ENCODE measurements at places on chromosomes 2 and 18.

DNA sequence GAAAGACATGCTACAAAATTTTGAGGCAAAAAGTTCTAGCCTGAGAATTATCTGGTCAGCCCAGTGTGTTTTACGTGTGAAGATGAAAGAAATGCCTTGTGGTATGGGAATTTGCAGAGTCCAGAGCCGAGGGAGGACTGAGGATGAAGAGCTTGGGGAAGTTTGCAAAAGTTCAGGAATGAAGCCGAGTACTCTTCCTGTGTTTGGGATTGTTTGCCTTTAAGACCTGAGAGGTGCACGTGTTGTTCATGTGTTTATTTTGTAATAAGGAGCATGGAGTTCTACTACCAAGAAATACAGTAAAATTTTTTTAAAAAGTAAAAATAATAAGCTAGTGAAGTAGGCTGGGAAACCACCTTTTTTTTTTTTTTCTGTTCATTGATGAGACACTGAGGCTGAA lies 14.8 kb downstream of the SETBP1 start:
- no peak for DNase-seq

GRCh38 chr2:41912776-41913175 lies 135.0 kb upstream of the PKDCC start:
- no peak for DNase-seq

DNA sequence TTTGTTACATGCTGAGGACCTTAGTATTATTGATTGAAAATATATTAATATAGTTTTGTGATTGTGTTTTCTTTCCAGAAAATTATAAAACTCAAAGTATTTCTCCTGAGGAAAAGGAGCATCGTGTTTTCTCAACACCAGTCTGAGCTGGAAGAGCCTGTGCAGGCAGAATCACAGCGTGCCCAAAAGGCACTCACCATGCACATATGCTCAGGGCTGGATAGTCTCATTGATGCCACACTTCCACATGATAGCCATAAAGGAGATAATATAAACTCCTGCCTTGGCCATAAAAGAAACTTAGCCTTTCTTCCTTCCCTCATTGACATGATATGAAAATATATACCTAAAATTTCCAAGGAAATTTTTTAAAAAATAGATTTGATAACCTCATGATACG lies 4.0 kb downstream of the PDE1A start:
- DNase-seq, result no peak

DNA sequence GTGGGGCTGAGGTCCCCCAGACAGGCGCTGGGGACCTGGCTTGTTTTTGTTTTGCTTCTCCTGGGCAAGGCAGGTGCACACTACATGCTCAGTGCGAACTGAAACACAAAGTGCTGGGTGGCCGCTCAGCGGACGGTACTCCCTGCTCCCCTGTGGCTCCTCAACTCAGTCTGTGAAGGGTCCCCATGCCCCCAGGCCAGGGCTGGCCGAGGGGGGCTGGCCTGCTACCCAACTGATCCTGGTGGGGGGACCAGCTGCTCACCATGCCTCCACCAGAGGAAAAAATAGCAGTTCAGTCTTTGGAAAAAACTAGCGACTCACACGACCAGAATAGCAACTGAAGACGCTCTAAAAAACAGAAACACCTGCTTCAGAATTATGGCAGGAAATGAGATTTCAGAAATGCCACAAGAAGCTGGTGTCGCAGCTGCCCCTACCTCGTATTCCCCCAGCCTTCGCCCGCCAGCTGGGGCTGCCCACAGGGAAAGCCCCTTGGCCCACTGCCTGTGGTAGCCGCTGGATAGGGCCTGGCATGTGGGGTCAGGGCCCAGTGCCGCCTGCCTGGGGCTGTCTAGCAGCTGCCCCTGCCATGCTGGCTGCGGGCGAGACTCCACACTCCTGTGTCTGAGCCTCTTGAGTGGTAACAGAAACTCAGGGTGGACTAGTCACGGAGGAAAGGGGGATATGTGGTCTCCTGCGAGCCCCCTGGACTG lies 43.7 kb downstream of the MEX3C start:
- DNase-seq, result peak; percentile 39

DNA sequence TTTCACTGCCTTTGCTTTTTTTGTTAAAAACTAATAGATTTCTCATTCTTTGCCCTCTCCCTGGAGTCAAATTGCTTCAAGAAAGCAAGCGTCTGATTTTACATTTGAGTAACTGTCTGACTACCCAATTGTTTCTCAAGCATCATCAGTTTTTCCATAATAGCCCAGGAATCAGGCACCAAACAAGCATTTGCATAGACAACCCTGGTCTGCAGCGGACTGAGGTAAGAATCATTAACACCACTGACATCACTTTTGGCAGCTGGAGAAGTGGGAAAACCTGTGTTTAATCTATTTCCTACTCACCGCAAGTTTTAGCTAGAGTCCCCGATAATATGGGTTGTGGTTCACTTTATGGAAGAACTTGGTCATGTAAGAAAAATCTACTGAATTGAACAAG lies 55.7 kb downstream of the IRS1 start:
- no peak for DNase-seq

DNA sequence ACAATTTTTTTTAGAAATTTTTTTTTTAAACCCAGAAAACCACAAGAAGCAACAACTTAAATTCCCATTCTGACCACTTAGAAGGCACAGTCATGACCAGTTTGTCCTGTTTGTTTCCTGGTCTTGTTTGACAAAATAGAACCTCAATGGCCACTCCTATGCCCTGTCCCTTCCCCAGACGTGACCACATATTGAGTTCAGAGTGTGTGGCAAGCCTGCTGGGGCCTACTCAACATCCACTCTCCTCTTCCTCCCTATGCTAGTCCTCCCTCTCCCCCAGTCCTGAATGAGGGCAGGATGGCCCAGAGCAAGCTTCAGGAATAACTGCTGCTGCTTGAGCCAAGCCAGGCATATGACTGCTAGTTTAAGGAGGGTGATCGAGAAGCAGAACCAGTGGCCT lies 89.6 kb downstream of the PRELID3A start:
- DNase-seq, result no peak

GRCh38 chr2:120536141-120536540 lies 190.2 kb downstream of the INHBB start:
- no peak for DNase-seq

GRCh38 chr2:71206271-71206670 lies 20.6 kb downstream of the PAIP2B start:
- no peak for DNase-seq

DNA sequence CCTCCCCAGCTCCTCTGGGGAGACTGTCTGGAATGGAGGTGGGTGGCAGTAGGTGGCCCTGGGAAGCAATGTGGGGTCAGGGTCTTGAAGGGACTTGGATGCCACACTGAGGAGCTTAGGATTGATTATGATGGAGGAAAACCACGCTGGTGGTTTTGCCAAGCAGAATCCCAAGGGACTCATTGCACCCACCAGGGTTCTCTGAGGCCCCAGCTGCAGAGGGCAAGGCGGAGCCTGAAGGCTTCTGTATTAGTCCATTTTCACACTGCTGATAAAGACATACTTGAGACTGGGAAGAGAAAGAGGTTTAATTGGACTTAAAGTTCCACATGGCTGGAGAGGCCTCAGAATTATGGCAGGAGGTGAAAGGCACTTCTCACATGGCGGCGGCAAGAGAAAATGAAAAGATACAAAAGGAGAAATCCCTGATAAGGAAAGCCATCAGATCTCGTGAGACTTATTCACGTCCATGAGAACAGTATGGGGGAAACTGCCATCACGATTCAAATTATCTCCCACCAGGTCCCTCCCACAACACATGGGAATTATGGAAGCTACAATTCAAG lies 87.2 kb upstream of the YWHAQ start:
- no peak for DNase-seq

GRCh38 chr2:222468346-222468745 lies 44.0 kb downstream of the SGPP2 start:
- DNase-seq, result no peak

GRCh38 chr2:1498176-1498575 lies 84.9 kb downstream of the TPO start:
- DNase-seq, result no peak

DNA sequence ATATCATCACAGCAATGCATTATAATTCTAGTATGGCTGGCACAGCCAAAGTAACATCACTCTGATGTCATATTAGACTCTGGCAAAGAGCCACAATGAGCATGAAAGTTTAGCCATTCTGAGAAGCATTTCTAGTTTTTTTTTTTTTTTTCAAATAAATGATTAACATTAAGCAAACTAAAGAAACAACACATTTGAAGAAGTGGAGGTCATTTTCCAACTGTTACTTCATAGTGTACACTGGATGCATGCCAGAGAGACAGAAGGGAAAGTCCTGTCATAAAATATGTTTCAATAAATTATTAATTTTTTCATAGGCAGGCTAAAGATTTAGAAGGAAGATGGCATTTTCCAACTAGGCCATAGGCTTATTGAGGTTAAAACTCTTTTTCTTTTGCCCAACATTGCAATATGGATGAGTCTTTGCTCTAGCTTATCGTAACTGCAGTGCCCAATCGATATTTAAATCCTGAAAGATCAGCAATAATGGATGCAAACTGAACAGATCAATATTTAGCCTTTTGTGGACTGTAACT lies 1630.4 kb upstream of the ACVR2A start:
- DNase-seq, result no peak

GRCh38 chr2:230069402-230069801 lies 678 bp upstream of the SLC16A14 start:
- no peak for DNase-seq

DNA sequence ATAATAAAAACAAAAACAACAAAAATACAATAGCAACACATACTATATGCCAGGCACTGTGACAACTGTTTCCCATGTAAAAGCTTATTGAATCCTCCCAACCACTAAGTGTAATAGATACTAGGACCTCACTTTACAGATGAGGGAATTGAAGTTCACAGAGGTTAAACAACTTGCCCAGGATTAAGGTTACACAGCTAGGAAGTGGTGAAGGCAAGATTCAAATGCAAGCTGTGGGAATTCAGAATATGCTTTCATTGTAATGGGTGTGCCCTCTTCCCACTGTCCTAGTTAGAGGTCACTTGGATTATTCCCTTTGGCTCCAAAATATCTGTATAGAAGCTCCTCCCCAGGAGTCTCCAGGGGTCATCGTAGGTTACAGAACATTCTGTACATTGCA lies 231.1 kb downstream of the MREG start:
- no peak for DNase-seq

GRCh38 chr2:16152928-16153753 lies 212.8 kb downstream of the MYCN start:
- no peak for DNase-seq

GRCh38 chr2:31996571-31997150 lies 14.1 kb downstream of the MEMO1 start:
- no peak for DNase-seq

DNA sequence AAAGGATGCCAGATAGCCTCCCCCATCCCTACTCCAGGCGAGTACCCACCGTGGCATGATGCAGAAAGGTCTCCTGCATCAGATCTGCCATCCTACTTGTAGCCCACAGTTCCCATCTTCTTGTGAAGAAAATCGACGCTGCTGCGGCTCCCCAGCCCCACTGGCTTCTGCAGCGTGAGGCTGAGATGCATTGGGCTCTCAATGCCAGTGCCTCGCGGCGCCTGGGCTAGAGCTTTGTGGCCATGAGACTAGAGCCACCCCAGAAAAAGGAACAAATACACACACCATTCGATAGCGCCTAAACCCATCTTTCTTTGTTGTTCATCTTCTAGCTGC lies 2.8 kb downstream of the NOL4 start:
- DNase-seq, result no peak

GRCh38 chr18:45998244-45998643 lies 31.1 kb upstream of the EPG5 start:
- DNase-seq, result no peak

GRCh38 chr2:133655610-133656009 lies 87.3 kb upstream of the NCKAP5 start:
- DNase-seq, result no peak
